ENCODE measurements at places on chromosomes 4 and X.

DNA sequence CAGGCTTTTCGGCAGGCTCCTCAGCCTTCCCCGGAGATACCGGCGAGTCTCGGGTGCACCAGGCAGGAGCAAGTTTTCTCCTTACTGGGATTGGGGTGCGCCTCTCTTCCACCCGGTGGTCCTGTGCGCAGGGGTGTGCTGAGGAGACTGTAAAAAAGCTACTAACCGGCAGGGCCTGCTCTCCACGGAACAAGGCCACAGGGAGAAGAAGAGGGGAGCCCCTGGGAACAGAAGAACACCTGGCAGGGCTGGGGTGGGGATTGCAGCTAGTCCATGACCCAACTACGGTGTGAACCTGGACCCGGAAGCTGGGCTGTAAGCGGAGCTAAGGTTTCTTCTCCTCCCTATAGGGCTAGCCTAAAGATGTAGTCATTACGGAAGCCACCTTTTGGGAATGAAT is 17.7 kb upstream of the ZIC3 start:
- DNase-seq: no peak

DNA sequence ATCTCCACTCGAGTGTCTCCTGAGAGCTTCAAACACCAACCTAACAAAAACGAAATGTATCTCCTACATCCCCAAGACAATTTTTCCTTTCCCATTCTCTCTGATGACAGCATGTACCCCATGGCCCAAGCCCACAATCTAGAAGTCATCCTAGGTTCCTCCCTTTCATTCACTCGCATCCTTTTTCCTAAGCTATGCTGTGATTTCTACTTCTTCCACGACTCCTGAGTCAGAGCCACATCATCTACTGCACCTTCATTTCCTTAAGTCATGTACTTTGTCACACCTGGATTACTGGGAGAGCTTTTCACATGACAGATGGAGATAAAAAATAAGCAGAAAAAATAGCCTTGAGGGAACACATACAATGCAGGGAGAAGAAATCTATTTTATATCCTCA is 20.1 kb downstream of the C4orf36 start:
- DNase-seq: no peak

DNA sequence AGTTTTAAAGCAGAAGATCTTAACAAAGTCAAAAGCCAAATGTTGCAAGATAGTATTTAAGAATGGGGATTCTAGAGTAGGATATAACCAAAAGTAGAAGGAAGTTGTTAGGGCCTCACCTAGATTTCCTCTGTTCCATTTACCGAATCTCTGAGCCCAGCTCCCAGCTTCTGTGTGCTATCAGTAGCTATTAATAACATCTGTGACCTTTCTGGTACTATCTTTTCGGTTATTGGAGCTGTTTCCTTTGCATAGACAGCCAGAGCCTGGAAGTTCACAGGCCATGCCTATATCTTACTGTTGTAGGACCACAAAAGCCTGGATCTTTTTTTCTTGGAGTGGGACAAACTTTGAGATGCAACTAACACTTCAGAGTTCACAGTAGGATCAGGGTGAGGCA is 244.2 kb downstream of the PPP1R2C start:
- no peak for DNase-seq

- DNase-seq: no peak
Observed at GRCh38 chrX:57178605-57179004, 41.4 kb upstream of the SPIN2A start.

GRCh38 chrX:118249146-118249545 is 96.8 kb upstream of the WDR44 start:
- DNase-seq: no peak

GRCh38 chrX:40420899-40421729 is 159.7 kb upstream of the ATP6AP2 start:
- no peak for DNase-seq

DNA sequence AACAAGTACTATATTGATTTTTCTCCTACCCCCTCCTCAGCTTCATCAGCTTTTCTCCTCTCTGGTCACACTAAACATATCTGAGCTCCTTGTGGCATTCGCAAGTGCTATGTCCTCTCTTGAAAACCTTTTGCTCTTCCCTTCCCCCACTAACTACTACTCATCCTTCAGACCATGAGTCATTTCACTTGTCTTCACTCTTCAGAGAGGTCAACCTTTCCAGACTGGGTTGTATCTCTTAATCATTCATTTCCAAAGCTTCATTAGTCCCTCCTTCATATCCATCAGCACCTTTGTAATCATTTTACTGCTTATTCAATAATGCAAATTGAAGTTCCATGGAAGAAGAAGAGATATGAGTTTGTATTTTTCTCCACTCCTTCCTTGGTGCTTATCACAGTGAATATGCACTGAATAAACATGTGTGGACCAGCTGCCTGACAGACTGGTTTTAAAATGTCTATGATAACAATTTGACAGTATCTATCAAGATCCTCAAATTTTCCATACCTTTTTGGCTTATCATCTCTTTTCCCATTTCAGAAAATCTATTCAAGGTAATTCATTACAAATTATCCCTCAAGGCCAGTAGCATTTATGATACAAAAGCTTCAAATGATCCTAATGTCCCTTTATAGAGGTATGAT is 28.4 kb downstream of the DDX60L start:
- DNase-seq: peak; percentile 82

GRCh38 chrX:51862920-51863319 is 30.5 kb upstream of the MAGED1 start:
- no peak for DNase-seq

GRCh38 chrX:22351966-22352365 is 79.3 kb downstream of the CBLL2 start:
- no peak for DNase-seq

GRCh38 chr4:77619408-77619807 is 13.8 kb downstream of the CXCL13 start:
- no peak for DNase-seq

GRCh38 chrX:121151293-121151692 is 103.9 kb downstream of the GLUD2 start:
- DNase-seq: no peak

DNA sequence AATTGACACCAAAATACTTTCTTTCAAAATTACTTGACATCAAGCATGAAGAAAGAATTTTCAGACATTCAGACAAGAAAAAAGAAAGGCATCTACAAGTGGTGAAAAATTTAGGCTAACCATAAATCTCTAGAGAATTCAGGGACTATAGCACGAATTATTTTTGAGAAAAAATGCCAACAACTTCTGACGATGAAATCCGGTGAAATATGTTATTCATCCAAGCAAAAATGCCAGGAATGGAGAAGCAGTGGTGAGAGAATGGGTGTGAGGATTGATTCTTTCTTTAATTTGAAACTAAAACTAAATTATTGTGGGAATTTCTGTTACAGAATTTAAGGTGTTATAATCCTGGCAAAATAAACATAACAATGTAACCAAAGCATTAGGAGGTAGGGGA is 69.4 kb upstream of the SORBS2 start:
- DNase-seq: no peak

DNA sequence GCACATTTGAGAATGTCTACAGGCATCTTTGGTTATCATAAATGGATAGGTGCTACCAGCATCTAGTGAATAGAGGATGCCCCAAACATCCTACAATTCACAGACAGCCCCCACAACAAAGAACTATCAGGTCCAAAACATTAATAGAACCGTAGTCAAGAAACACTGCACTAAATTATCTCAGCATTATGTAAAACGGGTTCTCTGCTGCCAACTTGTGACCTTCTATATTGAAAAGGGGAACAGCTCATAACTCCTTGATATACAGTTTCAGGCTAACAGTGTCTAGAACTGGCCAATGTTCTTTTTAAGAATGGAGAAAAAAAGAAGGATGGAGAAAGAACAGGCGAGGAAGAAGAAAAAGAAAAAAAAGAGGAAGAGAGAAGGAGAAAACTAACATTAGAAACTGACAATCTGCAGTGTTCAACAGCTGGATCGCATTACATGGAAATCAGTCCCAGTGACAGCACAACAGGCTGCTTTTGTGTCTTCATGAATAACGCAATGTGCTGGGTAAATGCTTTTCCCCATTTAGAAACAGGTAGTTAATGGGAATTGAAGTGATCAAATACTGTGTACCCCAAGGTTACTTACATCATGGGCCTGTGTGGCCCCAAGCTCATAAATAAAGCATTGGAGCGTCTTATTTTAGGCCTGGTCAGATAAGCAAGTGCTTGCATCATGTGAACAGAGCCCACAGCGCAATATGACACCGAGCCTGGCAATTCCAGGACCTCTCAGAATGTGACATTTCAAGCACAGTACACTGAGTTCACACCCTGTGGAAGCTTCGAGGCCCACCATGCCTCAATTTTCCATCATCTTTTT is 339.5 kb downstream of the DHX15 start:
- no peak for DNase-seq

- DNase-seq: peak; percentile 27
Observed at GRCh38 chrX:153722704-153723350, 1.4 kb downstream of the BCAP31 start.

DNA sequence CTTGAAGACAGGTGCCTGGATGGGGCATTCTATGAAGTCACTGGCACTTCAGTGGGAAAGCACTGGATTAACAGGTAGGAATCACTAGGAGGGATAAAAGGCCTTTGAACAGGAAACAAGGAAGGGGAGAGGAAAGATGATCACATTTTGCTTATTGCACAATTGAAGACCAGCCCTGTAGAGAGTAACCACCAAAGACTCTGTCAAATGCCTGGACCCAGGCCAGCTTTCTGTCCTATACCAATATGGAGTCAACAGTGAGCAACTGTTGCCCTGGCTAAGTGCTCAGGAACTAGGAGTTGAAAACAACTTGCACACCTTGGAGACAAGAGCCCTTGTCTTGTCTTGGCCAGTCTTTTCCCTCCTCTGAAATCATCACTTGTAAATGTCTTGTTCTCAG is 14.1 kb upstream of the RTL3 start:
- no peak for DNase-seq
